ENCODE measurements at places on chromosomes 12 and 14.

DNA sequence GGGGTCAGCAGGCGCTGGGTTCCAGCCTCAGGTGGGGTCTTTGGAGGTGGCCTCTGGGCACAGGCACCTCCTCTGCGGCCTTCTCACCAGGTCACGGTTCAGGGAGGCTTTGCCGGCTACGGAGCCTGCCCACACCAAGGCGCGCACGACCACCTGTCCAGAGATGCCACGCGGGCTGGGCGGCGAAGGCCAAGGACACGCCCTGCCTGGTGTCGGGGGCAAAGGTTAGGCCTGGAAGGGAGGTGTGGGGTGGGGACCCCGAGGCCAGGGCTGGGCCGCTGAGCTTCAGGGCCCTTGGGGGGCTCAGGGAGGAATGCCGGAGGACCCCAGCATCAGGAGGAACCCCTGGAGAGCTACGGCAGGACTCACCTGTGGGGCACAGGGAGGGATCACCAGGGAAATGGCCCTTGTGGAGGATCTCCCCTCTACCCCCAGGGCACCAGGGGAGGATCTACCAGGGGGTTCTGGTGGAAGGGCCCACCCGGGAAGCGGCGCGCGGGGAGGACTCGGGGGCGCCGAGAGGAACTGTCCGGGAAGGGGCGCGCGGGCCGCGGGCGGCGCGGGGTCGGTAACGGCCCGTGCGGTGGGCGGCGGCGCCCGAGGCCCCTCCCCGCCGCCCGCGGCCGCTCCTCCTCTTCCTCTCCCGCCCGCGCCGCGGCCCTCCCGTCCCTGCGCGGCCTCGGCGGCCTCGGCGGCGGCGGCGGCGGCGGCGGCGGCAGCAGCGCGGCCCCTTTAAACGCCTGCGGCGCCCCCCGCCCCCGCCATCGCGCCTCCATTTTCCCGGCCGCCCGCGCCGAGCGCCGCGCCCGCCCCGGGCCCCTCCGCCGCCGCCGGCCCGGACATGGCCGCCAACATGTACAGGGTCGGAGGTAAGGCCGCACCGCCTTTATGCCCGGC, at the start of gene MTA1:
Gene MTA1, plus strand, starts transcription at position 633 of the 897 bp plus-strand sequence. Its CDS starts 209 bp downstream, at position 842.
- DNase-seq, result peak; percentile 49

GRCh38 chr14:36647824-36648753, 13.6 kb upstream of the PAX9 start:
- no peak for DNase-seq

- no peak for DNase-seq
These were observed 13.9 kb downstream of the MYL2 start for GRCh38 chr12:110906516-110906915.

- DNase-seq, result no peak
These were observed 219.0 kb downstream of the NTF3 start for GRCh38 chr12:5650829-5651461.

GRCh38 chr14:58832095-58832521, 194.3 kb downstream of the DACT1 start:
- DNase-seq, result no peak

DNA sequence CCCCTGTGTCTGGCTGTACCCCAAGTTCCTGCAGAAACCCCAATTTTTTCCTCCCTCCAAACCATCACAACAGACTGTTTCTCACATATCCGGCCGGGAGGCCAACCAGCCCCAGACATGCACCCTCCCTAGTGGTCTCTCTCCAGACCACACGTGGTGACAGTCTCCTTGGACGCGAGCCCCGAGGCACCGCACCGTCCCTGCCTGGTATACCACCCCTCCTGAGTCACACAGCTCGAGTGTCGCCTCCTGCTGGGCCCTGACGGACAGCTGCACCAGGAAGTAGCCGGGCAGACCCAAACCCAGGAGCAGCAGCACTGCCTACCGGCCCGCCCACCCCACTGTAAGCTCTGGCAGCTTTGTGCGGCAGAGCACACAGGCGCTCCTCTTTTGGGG, 97.4 kb downstream of the RFLNA start:
- no peak for DNase-seq

- DNase-seq, result no peak
These were observed 3.0 kb downstream of the ARHGAP5 start for GRCh38 chr14:32080001-32080510.

DNA sequence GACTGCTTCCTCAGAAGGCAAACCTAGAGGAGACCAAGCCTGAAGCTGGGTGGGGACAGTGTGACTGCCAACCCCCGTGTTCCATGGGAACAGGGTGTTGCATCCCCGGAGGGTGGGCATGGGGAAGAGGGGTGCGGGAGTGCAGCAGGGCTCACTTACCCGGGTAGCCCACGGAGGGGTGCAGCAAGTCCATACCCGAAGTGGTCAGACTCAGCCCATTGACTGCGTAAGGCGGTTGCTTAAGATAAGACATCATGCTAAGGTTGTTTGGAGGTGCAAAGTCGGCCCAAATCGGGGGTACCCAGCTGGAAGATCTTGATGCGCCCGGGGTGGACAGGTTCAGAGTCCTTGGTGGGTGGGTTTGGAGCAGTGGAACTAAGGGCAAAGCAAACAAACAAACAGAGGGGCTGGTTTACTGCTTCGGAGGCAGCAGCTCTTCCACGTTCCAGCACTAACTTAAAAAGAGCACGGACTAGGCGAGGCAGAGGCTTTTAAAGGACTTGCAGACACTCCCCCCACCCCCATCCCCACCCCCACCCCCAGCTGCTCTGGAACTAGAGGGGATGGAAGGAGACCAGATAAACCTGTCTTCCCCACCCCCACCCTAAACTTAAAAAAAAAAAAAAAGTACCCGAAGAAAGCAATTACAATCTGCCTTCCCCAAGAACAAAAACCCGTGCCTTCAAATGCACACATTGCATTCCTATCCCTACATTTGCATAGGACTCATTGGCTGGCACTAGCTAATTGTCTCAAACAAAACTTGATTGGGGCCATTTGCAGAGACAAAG, 4.9 kb downstream of the OTX2 start:
- DNase-seq, result no peak

DNA sequence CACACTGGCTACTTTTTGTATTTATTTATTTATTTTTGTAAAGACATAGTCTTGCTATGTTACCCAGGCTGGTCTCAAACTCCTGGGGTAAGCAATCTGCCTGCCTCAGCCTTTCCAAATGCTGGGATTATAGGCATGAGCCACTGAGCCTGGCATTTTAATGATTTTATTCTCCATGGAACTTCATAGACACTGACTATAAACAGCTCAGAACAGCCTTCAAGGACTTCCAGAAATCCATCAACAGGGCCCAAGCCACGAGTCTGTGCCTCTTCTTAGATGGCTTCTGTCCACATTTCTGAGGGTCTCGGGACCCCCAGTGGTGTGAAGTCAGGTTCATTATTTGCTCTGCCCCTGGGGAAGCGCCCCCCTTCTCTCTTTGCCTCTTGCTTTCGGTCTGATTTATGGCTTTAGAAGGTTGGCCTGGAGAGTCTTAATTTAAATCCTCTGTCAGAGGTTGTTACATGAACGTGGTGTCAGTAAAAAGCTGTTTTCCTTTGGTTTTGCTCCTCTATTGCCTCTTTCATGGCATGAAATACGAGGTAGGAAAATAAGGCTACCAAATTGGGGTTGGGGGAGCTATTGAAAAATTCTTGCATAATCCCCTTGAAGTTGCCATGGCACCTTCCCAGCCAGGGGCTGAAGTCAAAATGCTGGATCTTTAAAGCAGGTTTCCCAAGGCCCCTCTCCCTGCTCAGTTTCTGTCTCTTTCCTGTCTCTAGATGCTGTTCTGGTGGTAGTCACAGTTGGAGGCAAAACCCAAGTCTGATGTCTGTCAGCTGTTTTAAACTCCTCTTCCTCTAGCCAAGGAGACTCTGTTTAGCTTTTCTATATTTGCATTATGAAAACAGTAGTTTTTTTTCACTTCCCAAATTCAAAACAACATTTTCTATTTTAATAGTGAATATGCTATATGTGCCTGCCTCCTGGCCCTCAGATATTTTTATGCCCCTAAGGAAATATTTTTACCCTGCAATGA, 129.4 kb downstream of the SMOC1 start:
- DNase-seq, result no peak

GRCh38 chr12:97753332-97753731, 290.7 kb downstream of the RMST start:
- no peak for DNase-seq

- DNase-seq, result peak; percentile 57
These were observed 5.7 kb downstream of the RAB35 start for GRCh38 chr12:120110550-120111501.

DNA sequence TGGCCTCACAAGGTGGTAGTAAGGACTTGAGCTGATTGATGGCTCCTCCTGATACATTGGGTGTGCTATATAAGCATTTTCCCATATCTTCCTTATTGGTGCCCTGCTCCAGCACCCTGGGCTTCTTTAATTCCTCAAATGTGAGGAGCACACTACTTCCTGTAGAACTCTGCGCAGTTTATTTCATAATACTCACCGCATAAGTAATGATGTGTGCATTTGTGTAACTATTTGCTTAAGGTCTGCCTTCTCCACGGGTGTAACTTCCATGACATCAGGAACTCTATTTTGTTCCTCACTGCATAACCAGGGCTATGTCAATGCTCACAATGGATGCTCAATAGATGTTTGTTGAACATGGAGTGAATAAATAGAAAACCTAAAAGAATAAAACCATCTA, 392.2 kb downstream of the SEC23A start:
- no peak for DNase-seq

GRCh38 chr14:51917193-51917592, 56.8 kb downstream of the GNG2 start:
- no peak for DNase-seq

DNA sequence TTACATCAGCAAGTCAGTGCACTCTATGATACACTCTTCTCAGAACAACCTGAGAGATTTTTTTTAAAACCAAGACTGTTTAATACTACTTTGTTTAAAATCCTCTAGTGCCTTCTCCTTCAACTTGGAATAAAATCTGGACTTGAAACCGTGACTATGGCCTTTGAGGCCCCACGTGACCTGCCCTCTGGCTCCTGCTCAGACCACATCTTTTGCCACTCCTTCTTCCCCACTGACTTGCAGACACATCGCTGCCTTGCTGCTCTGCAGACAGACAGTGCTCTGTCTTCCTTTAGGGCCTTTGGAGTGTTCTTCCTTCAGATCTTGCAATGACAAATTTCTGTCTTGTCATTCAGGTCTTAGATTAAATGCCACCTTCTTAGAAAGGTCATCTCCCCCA, 48.5 kb downstream of the TTC8 start:
- no peak for DNase-seq

- no peak for DNase-seq
These were observed 1.4 kb downstream of the ASPG start for GRCh38 chr14:104086661-104087461.

GRCh38 chr14:30982533-30982932, 42.9 kb upstream of the AP4S1 start:
- no peak for DNase-seq

GRCh38 chr14:45133683-45134050, 614 bp downstream of the FKBP3 start:
- no peak for DNase-seq

DNA sequence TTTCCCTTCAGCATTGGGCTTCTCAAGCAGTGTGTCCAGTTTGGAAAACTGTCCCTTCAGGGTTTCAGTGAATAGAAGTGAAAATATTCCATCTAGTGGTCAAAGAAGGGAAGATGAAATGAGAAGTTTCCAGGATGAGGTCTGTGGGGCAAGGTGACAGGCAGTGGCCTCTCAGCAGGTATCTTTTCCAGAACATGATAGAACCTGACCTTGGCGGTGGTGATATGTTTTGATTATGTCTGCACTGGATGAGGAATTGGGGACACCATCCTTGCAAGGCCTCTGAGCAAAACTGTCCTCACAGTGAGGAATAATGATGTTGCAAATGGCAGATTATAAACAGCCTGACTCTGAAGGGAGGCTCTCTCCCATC, 4.7 kb downstream of the GPX2 start:
- DNase-seq, result no peak

GRCh38 chr12:49502590-49502989, 36.2 kb upstream of the KCNH3 start:
- no peak for DNase-seq

All from CD4-positive, alpha-beta T cell treated with Interleukin-10 for 1 hour (primary cell).